Skeletal muscle cell (primary cell): ENCODE measurements at places on chromosomes 3 and 15.

- DNase-seq, result no peak
Measured at GRCh38 chr3:68436619-68437401, 495.5 kb downstream of the TAFA4 start.

DNA sequence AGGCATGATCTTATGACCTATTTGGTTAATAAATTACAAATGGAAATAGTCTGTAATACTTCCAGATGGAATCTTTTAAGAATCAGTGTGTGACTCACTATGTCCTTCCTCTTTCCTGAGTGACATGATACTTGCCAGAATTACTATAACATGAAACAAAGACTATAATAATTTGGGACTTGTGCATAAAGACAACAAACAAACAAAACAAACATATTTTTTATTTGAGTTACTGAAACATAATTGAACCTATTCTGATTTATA is 1268.1 kb downstream of the OTOL1 start:
- DNase-seq, result no peak

- DNase-seq, result no peak
Measured at GRCh38 chr15:85993116-85993515, 86.6 kb upstream of the AGBL1 start.

GRCh38 chr3:103644450-103644849 is 1209.6 kb downstream of the ZPLD1 start:
- peak; percentile 5 for DNase-seq

GRCh38 chr3:151761581-151761980 is 27.9 kb downstream of the AADACL2 start:
- DNase-seq, result no peak
